ENCODE measurements at places on chromosomes 16 and 17.

DNA sequence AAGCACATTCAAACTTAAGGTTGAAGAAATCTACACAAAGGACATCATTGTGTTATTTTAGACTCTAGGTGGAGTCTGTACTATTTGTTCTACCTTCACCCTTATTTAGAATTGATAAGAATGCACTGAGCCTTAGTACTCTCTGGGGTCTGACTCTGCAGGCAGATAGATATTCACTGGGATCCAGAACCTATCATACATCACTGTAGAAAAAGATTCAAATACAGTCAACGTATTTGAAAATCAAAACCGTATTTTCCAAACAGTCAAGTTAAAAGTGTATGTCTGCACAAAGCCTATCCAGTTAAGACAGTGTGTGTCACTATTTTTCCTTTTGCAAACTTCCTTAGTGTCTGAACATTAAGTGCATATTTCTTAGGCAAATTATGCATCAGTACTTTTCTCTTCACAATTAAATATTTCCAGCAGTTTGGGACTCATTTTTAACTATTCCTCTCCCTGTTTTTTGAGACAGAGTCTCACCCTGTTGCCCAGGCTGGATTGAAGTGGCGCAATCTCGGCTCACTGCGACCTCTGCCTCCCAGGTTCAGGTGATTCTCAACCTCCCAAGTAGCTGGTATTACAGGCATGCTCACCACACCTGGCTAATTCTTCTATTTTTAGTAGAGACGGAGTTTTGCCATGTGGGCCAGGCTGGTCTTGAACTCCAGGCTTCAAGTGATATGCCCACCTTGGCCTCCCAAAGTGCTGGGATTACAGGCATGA lies 22.3 kb downstream of the MOSMO start:
- no peak for DNase-seq
- peaks cover 20% of the 10 kb centered on the region for H3K36me3 ChIP-seq
- H3K4me3 ChIP-seq, result no peak overlapping the region
- no peak overlapping the region for H3K27ac ChIP-seq
- peaks cover 20% of the 10 kb centered on the region for H3K4me1 ChIP-seq
- no peaks in the 10 kb centered on the region for H3K27me3 ChIP-seq

- no peak for DNase-seq
- H3K4me1 ChIP-seq, result peaks cover 18% of the 10 kb centered on the region
- H3K4me3 ChIP-seq, result peak within 1 kb of the TSS; percentile 93
- H3K36me3 ChIP-seq, result peaks cover 4% of the 10 kb centered on the region
- H3K27ac ChIP-seq, result peak within 1 kb of the TSS; percentile 71
- peaks cover 31% of the 10 kb centered on the region for H3K27me3 ChIP-seq
Observed at GRCh38 chr16:57802341-57803133, at the start of gene KIFC3. KIFC3 (minus strand) TSS chr16:57802491; CDS start chr16:57798243, 4,248 bp downstream.

DNA sequence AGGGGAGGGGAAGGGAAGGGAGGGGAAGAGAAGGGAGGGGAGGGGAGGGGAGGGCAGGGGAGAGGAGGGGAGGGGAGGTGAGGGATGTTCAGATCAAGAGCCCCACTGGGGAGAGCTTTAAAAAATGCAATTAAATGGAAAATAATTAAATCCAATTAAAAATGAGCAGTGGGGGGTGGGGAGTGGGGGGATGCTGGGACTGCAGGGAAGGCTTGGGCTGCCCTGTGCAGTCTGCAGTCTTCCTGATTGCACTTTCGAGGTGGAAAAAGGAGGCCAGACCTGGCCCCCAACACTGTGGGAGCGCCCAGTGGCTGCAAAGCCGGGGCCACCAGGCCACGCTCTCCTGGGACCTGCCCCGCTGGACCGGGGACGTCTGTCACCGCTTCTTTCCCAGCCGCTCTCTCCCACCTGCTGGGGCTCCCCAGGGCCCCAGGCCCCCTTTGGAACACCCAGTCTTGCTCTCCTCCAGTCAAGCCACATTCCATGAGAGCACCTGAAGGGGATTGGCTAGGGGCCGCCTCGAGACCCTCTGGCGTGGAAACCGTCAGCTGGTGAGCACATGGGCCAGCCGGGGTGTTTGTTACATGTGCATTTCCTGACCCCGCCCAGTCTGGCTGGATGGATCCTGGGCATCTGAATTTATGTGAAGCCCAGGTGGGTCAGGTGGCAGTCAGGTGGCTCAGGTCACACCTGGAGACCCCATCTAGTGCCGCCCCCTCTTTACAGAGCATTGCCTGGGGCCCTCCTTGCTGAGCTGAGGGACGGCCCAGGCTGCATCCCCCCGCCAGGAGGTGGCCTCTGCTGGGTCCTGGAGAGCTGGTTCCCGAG lies 37.6 kb upstream of the CBFA2T3 start:
- peaks cover 25% of the 10 kb centered on the region for H3K27me3 ChIP-seq
- peaks cover 10% of the 10 kb centered on the region for H3K4me1 ChIP-seq
- no peak for DNase-seq
- H3K4me3 ChIP-seq, result no peak overlapping the region
- H3K36me3 ChIP-seq, result no peaks in the 10 kb centered on the region

DNA sequence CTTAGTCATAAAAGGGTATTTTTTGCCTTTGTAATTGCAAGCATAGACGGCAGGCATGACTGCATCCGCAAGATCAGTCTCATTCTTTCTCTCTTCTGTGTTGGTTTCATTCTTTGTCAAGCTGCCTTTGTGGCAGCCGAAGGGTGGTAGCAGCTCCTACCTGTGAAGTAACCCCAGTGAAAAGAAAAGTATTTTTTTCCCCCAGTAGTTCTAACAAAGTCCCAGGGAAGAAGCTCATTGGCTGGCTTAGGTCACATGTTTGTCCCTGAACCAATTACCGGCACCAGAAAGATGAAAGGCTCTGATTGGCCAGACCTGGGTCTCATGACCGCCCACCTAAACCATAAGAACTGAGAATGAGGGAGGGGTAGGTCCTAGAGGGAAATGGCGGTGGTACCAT lies 110.7 kb downstream of the RAP1GAP2 start:
- H3K4me3 ChIP-seq, result no peak overlapping the region
- H3K4me1 ChIP-seq, result peaks cover 24% of the 10 kb centered on the region
- no peaks in the 10 kb centered on the region for H3K27me3 ChIP-seq

- no peak overlapping the region for H3K27ac ChIP-seq
- no peaks in the 10 kb centered on the region for H3K36me3 ChIP-seq
- H3K4me3 ChIP-seq, result peak overlapping the region; percentile 24
- H3K4me1 ChIP-seq, result peaks cover 38% of the 10 kb centered on the region
- H3K27me3 ChIP-seq, result no peaks in the 10 kb centered on the region
Observed at GRCh38 chr16:336269-336668, 16.3 kb downstream of the AXIN1 start.

- peaks cover 2% of the 10 kb centered on the region for H3K27me3 ChIP-seq
- H3K4me3 ChIP-seq, result no peak overlapping the region
- H3K4me1 ChIP-seq, result no peaks in the 10 kb centered on the region
- peak; percentile 11 for DNase-seq
- no peak overlapping the region for H3K27ac ChIP-seq
- peaks cover 7% of the 10 kb centered on the region for H3K36me3 ChIP-seq
Observed at GRCh38 chr16:72066747-72067146, 3.7 kb downstream of the HPR start.

DNA sequence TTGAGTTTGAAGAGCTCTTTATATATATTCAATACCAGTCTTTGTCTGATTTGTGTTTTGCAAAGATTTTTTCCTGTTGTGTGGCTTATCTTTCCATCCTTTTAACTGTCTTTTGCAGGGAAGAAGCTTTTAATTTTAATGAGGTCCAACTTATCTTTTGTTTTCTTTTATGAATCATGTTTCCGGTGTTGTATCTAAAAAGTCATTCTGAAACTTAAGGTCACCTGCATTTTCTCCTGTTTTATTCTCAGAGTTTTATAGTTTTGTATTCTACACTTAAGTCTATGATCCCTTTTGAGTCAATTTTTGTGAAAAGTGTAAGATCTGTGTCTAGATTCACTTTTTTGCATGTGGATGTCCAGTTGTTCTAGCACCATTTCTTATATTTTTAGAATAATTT lies 24.6 kb upstream of the COX10 start:
- no peaks in the 10 kb centered on the region for H3K27me3 ChIP-seq
- H3K27ac ChIP-seq, result peak overlapping the region; percentile 38
- DNase-seq, result no peak
- H3K4me1 ChIP-seq, result no peaks in the 10 kb centered on the region
- H3K4me3 ChIP-seq, result no peak overlapping the region
- no peaks in the 10 kb centered on the region for H3K36me3 ChIP-seq

DNA sequence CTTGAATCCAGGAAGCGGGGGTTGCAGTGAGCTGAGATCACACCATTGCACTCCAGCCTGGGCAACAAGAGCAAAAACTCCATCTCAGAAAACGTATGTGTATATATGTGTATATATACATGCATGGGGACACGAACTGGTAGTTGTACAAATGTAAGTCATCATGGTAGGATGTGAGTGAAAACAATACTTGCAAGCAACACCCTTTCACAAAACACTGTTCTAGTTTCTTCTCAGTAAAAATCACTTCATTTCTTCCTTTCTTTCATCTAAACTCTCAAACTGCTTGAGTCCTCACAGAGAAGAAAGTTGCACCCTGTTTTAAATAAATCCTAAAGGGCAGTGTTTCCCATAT lies 51.8 kb downstream of the METTL16 start:
- peaks cover 26% of the 10 kb centered on the region for H3K36me3 ChIP-seq
- no peak overlapping the region for H3K27ac ChIP-seq
- no peak for DNase-seq
- H3K27me3 ChIP-seq, result no peaks in the 10 kb centered on the region
- H3K4me3 ChIP-seq, result no peak overlapping the region
- no peaks in the 10 kb centered on the region for H3K4me1 ChIP-seq

DNA sequence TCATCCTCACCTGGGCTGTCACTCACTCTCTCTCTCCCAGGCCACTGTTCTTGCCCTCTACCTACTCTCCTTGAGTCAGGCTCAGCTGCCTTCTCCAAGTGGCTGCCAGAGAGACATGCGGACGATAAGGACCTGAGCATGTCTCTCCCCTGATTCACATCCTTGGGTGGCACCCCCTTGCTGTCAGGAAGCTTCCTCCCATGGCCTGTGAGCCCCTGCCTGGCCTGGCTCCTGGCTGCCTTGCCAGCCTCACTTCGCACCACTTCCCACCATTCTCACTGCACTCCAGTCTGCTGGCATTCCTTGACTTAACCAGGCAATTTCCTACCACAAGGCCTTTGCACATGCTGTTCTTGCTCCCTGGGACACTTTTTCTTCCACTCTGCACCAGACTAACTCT lies 2.7 kb upstream of the ALDH3A1 start:
- no peak overlapping the region for H3K27ac ChIP-seq
- peaks cover 30% of the 10 kb centered on the region for H3K4me1 ChIP-seq
- no peak for DNase-seq

DNA sequence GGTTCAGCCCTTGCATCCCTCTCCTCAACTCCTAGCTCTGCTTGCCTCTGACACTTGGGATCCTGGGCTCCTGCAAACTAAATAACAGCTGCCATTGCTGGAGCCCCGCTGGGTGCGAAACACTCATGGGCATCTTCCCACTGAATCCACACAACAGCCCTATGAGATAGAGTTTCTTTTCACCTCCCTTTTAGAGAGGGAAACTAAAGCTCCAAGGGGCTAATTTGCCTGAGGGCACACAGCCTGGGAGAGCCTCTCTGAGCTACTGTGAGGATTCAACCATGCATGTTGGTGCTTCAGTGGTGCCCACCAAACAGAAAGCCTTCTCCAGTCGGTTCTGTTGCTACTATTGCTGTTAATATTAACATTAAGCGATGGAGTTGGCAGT lies 4.0 kb downstream of the ACBD4 start:
- no peaks in the 10 kb centered on the region for H3K36me3 ChIP-seq
- no peak for DNase-seq

- no peak for DNase-seq
- H3K36me3 ChIP-seq, result no peaks in the 10 kb centered on the region
- no peak overlapping the region for H3K4me3 ChIP-seq
- H3K4me1 ChIP-seq, result no peaks in the 10 kb centered on the region
Observed at GRCh38 chr17:61418449-61418848, 18.8 kb downstream of the TBX2 start.

GRCh38 chr16:61382435-61382834 lies 653.8 kb downstream of the CDH8 start:
- DNase-seq, result no peak
- H3K27me3 ChIP-seq, result no peaks in the 10 kb centered on the region
- H3K27ac ChIP-seq, result no peak overlapping the region
- no peaks in the 10 kb centered on the region for H3K4me1 ChIP-seq
- no peak overlapping the region for H3K4me3 ChIP-seq
- H3K36me3 ChIP-seq, result no peaks in the 10 kb centered on the region

GRCh38 chr16:66590322-66590721 lies 11.1 kb downstream of the CMTM2 start:
- H3K4me3 ChIP-seq, result peak overlapping the region; percentile 72
- DNase-seq, result no peak
- no peak overlapping the region for H3K27ac ChIP-seq
- peaks cover 7% of the 10 kb centered on the region for H3K27me3 ChIP-seq
- H3K4me1 ChIP-seq, result peaks cover 19% of the 10 kb centered on the region

- no peak for DNase-seq
- no peak overlapping the region for H3K27ac ChIP-seq
- no peaks in the 10 kb centered on the region for H3K27me3 ChIP-seq
- peaks cover 15% of the 10 kb centered on the region for H3K36me3 ChIP-seq
- no peak overlapping the region for H3K4me3 ChIP-seq
Observed at GRCh38 chr17:78107457-78107856, 21.1 kb downstream of the TMC6 start.

- H3K36me3 ChIP-seq, result no peaks in the 10 kb centered on the region
- no peak overlapping the region for H3K4me3 ChIP-seq
- no peaks in the 10 kb centered on the region for H3K4me1 ChIP-seq
Observed at GRCh38 chr17:30191072-30191471, 44.4 kb downstream of the SLC6A4 start.

DNA sequence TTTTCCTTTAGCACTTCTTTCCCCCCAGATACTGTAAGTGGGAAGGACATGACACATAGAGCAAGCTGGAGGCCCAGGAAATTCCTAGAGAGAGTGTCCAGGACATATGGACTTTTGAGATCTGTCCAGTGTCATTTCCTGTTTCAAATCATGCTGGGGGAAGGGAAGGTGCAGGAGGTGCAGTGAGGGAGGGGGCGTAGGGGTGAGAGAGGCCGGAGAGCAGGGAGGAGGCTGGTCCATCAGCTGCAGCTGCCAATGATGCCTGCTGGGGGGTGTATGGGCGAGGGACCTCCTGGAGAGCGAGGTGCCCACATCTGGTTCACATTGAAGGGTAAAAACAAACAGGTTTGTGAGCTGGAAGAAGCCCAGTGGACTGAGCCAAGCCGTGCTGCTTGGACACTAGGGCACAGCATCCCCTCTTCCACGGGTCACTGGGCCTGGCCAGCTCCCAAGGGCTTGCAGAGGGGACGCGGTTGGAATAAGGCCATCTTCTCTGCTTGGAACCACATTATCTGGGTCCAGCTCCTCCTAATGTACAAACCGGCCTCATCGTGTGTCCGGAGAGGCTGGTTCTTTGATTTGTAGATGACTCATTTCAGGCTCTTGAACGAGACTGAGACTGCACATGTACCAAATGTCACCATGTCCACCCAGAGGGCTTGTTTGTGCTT lies 70.4 kb upstream of the SMURF2 start:
- peaks cover 2% of the 10 kb centered on the region for H3K4me1 ChIP-seq
- H3K4me3 ChIP-seq, result no peak overlapping the region
- no peaks in the 10 kb centered on the region for H3K36me3 ChIP-seq
- DNase-seq, result no peak
- peaks cover 3% of the 10 kb centered on the region for H3K27me3 ChIP-seq

Data from memory B cell (primary cell).